ENCODE measurements at places on chromosomes 12 and 14. TPM values are rescaled to one million over a fixed set of nuclear protein-coding genes. Genes with fewer than 3 reads are reported as not detected.

GPRC5A gene
- total RNA-seq, result 23.8 TPM

GDF3 gene
- not detected for total RNA-seq

SPX gene
- total RNA-seq, result not detected

BIN2 gene
- 4.2 TPM for total RNA-seq

KCNJ8 gene
- total RNA-seq, result 27.8 TPM

ACOT4 gene
- 1.9 TPM for total RNA-seq

P2RX2 gene
- total RNA-seq, result not detected

ERBB3 gene
- 3.2 TPM for total RNA-seq

CDKN3 gene
- total RNA-seq, result not detected

SRRM4 gene
- total RNA-seq, result not detected

SLC6A15 gene
- total RNA-seq, result not detected

KIAA0586 gene
- total RNA-seq, result 20.1 TPM

Measured in ascending aorta (tissue), 2 donors.